Gastrocnemius medialis (tissue), 4 donors: ENCODE measurements at places on chromosomes 4 and X. TPM values are rescaled to one million over a fixed set of nuclear protein-coding genes. Genes with fewer than 3 reads are reported as not detected.
A peak's percentile ranks its signal among the peaks of the same experiment; 100 is the strongest.

The COX18 gene
- 7.4 TPM for total RNA-seq

The RPL9 gene
- total RNA-seq = 3,080 TPM

The ETDB gene
- not detected for total RNA-seq

The QRFPR gene
- total RNA-seq = not detected

The CENPVL1 gene
- not detected for total RNA-seq

The NEIL3 gene
- total RNA-seq = not detected

The TNMD gene
- 0.49 TPM for total RNA-seq

The SLC6A14 gene
- not detected for total RNA-seq

- DNase-seq = no peak
These were observed at the start of gene AWAT2 for GRCh38 chrX:70049925-70050324. Gene AWAT2 (minus strand): TSS chrX:70049938. CDS start chrX:70049932, 6 bp downstream.

- no peak for DNase-seq
These were observed 58.5 kb upstream of the CLCN4 start for GRCh38 chrX:10098270-10098713.

DNA sequence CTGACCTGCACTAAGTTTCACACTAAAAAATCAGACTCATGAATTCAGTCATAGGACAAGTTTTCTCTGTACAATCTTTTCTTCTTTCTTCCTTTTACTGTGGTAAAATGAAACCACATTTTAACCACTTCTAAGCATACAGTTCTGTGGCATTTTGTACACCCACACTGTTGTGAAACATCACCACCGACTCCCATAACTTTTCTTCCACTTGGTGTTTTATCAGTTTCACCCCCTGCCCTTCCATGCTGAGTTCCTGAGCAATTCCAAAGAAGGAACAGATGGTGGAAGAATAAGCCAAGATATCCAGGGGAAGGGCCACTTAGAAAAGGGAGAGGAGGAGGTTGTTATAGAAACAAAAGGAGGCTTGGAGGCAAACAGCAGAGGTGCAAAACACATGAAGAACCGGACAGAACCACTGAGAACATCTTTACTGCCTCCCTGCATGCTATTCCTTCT lies 22.6 kb downstream of the SLC25A4 start:
- no peak for DNase-seq

- no peak for DNase-seq
These were observed 80.0 kb downstream of the ARSJ start for GRCh38 chr4:113899271-113900070.

DNA sequence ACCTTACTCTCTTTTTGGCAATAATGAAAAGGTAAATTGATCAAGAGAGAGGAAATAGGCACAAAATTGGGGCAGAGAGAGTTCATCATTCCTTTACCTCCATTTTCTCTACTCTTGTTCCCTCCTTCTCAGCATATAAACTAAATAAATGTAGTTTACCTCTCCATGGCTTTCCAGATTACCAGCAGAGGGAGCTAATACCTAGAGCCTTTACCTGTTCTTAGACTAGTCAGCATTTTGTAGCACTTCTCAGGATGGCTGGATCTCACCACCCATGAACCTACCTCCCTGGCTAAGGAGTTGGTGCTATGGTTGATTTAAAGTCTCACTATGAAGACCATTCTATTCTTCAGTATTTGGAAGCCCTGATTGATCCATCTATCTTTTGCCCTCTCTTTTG lies 15.7 kb downstream of the OFD1 start:
- DNase-seq = no peak

GRCh38 chr4:112704991-112705845 lies 68.3 kb downstream of the LARP7 start:
- peak; percentile 16 for DNase-seq

GRCh38 chr4:161816958-161817357 lies 346.8 kb downstream of the FSTL5 start:
- DNase-seq = no peak

DNA sequence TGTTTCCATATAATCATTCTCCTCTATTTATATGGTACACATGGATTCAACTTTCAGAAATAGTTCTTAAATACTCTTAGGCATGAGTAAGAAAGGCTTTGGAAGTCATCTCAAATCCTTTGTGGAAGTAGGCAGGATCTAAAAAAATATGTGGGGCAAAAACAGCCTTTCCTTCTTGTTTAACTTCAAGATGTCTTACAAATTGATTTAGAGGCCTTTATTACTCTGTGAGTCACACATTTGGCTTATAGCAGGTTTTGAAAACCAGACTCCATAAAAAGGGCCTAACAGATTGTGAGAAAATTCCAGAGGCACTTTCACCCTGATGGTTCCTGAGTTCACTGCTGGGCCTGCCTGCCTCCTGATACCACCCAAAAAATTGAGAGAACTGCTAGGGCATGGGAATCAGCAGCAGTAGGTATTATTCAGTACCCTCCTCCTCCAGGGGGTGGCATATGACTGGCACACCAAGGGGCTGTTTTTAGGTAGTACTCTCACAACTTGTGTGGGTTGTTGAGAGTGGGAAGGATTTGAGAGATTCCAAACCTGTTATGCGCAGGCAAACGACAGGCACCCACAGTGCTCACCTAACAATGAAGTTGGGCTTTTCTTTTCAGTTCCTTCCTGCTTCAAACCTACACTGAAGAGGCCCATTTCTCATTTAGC lies 162.7 kb upstream of the MBNL3 start:
- DNase-seq = no peak

GRCh38 chr4:87880106-87880505 lies 47.3 kb downstream of the MEPE start:
- DNase-seq = no peak

- DNase-seq = no peak
These were observed 118.5 kb downstream of the GC start for GRCh38 chr4:71665358-71665757.

DNA sequence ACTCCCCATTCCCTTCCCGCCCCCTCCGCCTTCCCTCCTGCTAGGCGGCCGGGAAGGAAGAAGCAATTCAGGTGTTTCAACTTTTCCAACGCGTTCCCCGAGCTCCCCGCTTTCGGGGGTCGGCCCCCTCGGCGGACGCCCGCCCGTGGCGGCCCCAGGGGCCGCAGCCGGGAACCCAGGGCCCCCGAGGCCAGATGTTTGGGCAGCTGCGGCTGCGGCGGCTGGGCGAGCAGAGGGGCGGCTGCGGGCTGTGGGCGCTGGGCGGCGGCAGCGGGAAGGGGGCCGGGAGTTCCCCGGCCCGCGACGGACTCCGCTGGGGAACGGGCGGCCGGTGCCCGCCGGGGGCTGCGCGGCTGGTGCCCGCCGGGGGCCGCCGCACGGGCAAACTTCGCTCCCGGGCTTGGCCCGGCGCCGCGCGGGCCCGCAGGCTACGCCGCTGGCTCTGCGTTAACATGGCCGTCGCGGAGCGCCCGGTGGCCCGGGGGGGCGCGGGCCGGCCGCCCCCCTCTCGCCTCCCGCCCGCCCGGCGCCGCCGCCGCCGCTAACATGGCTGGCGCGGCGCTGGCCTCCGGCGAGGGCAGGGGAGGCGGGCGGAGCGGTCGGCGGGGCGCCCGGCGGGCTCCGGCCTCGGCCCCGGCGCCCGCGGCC lies 510 bp downstream of the HMGB3 start:
- DNase-seq = no peak

DNA sequence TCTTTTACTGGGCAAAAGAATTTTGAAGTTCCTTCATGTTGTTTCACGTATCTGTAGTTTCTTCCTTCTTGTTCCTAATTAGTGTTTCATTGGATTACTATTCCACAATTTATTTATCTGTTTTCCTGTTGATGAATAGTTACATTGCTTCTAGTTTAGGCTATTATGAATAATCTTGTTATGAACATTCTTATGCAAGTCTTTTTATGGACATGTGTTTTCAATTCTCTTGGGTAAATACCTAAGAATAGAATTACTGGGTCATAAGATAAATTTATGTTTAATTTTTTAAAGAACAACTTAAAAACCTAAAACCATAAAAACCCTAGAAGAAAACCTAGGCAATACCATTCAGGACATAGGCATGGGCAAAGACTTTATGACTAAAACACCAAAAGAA lies 70.9 kb upstream of the RXFP1 start:
- DNase-seq = no peak

DNA sequence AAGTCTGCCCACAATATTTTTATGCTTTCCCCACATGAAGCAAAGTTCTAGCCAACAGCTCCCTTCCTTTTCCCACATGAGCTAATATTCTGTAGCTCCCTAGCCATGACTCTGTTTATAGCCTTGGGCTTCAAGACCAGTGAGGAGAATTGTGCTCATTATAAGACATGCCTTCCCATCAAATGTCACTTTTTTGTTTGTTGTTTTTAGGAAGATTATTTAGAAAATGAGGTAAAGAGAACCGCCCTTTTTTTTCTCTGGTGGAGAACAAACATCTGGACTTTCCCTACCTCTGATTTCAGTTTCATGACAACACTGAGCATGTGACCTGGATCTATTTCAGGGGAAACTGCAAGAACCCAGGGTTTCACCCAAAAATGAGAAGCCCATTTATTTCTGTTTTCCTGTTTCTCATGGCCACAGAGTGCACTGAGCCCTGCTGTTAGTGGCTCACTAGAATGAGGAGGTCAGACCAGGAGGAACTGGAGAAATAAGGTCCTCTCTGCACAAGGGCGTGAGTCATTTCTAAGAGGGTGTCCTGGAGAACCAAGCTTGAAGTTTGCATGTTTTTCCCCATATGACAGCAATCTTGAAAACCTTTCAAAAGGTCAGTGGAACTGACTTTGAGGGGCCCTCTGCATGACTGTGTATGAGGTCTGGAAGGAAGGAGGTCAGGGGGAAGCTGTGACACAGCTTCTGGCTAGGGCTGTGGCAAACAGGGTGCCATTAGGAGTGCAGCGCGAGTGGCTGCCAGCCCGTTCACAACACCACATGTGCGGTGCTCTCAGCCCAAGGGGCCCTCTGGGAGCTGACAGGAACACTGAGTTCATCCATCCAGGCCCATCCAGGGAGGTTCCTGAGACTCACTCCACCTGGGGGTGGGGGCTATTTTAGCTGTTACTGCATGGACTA lies 55.2 kb downstream of the CHST7 start:
- peak; percentile 49 for DNase-seq

GRCh38 chr4:173508386-173509035 lies 21.5 kb downstream of the HAND2 start:
- no peak for DNase-seq

- DNase-seq = no peak
These were observed 89.1 kb upstream of the CLNK start for GRCh38 chr4:10773656-10774055.
